ENCODE measurements at places on chromosomes 7 and 10.

DNA sequence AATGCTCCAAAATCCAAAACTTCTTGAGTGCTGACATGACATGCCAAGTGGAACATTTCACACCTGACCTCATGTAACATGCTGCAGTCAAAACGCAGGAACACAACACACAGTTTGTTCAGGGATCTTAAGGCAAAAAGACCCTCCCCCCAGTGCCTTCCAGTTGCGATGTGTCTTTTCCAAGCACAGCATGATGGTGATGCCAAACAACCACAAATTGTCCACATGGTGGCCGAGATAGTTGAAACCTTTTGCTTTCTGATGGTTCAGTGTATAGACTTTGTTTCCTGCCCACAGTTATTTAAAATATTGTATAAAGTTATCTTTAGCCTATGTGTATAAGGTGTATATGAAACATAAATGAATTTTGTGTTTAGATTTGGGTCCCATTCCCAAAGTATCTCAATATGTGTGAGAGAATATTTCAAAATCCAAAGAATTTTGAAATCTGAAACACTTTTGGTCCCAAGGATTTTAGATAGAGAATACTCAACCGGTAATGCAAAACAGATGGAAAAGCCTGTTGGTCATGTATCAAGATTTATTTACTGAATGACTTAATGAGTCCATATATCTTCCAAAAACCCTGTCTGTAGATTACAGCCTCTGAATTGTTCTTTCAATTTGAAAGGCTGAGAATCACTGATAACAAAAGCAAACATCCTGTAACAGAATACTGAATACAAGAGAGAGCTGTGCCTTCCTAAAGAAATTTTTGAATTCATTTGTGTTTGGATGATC lies 93.4 kb upstream of the OIT3 start:
- no peak for DNase-seq

DNA sequence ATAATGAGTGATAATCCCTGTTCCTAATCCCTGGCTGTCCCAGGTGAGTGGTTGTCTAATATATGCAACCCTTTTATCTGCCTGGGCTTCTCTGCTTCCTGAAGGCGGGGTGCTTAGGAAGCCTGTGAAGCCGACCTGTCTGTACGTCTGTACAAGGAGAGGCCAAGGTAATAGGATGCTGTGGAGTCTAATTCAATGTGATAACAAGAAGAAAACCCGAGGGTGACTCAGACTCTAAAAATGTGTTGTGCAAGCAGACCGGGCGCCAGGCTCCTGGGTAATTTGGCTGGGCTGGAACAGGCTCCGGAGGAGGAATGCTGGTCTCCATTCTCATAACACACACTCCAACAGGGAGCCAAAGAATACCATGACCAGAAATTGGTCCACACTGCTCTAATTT lies 43.6 kb downstream of the THNSL1 start:
- no peak for DNase-seq

DNA sequence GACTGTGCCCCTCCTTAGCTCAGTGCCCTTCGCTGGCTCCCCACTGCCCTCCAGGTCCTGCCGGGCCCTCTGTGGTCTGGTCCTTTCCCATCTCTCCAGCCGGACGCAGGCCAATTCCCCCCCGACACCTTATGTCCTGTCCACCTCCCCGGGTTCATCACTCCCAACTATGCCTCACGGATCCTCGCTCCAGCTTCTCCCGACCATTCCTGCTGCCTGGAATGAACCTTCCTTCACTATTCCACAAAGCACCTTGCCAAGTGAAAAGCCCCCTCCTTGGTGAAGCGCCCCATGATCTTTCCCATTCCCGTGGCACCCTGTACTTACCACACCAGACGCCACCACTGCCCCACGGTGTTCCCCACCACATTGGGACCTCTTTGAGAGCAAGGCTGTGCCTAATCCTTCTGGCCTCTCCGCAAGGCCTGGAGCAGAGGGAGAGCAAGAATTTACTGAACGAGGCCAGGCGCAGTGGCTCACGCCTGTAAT lies 47.2 kb downstream of the TMEM270 start:
- DNase-seq, result no peak

- no peak for DNase-seq
Measured at GRCh38 chr7:30395676-30396075, 82.9 kb downstream of the NOD1 start.

DNA sequence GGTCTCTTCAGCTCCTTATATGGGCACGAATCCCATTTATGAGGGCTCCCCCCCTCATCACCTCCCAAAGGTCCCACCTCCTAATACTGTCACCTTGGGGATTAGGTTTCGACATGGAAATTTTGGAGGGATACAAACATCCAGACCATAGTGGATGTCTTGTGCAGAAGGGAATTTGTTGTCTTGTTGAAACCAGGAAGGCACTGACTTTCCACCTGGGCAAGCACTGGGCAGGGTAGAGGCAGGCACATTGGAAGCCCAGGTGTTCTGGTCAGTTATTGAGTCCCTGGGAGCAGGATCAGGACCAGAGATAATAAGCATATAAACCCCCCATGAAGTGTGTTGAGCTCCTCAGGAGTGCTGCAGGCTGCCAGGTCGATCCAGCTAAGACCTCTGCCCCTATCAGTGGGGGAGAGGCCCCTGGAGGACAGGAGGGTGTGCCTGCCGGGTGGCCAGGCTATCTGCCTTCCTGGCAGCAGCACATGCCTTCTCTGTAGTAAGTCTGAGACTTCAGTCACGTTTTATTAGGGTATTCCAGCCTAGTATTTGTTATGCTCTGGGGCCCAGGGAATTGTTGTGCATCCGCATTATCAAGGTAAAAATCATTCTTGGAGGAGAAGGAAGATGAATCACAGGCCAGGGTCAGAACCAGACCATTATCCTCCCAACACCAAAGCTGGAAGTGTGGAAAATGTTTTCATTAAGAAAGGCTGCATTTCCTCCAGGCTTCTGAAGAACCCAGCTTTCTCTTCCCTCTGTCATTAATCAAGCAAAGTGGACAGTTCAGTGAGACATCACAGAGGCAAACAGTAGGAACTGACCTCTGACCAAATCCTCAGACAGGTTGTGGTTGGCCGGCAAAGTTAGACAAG lies 503.1 kb downstream of the GRID1 start:
- DNase-seq, result no peak

- DNase-seq, result no peak
Measured at GRCh38 chr10:14696821-14697220, 77.9 kb downstream of the FAM107B start.

DNA sequence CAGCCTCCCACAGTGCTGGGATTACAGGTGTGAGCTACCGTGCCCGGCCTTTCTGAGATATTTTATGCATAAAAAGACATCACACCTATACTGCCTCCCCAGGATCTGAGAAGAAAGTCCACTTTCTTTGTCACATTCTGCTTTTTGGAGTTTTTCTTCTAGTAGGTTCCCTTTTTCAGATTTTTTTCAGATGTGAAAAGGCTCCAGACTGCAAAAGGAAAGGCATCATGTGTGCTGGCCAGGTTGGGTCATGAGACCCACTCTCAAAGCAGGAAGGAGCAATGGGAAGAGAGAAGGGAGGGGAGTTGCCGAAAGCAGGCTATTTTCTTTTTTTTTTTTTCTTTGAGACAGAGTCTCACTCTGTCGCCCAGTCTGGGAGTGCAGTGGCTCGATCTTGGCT lies 10.8 kb downstream of the BLVRA start:
- DNase-seq, result no peak

GRCh38 chr10:105615715-105616365 lies 974.8 kb downstream of the SORCS3 start:
- DNase-seq, result no peak

DNA sequence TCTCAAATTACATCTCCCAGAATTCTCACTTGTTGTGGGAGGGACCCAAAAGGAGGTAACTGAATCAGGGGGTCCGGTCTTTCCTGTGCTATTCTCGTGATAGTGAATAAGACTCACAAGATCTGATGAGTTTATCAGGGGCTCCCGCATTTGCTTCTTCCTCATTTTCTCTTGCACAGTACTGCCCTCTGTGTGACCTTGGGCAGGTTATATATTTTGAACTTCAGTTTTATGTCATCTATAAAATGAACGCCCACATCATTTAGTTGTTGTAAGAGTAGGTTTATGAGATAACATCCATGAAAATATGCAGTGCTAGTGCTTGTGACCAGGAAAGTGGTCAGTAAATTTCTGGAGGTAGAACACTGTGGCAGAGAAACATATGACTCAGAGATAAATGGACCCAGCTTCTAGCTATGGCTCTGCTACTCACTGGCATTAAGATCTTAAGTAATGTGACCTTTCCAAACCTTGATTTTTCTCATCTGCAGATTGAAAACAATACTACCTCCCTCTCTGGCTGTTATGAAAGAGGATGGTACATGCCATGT lies 44.3 kb downstream of the SCRN1 start:
- DNase-seq, result no peak

GRCh38 chr10:61628151-61628874 lies 34.4 kb upstream of the CABCOCO1 start:
- no peak for DNase-seq

GRCh38 chr10:103597003-103597402 lies 103.5 kb downstream of the NEURL1 start:
- DNase-seq, result no peak

- no peak for DNase-seq
Measured at GRCh38 chr10:49539320-49539885, 482 bp upstream of the ERCC6 start.

DNA sequence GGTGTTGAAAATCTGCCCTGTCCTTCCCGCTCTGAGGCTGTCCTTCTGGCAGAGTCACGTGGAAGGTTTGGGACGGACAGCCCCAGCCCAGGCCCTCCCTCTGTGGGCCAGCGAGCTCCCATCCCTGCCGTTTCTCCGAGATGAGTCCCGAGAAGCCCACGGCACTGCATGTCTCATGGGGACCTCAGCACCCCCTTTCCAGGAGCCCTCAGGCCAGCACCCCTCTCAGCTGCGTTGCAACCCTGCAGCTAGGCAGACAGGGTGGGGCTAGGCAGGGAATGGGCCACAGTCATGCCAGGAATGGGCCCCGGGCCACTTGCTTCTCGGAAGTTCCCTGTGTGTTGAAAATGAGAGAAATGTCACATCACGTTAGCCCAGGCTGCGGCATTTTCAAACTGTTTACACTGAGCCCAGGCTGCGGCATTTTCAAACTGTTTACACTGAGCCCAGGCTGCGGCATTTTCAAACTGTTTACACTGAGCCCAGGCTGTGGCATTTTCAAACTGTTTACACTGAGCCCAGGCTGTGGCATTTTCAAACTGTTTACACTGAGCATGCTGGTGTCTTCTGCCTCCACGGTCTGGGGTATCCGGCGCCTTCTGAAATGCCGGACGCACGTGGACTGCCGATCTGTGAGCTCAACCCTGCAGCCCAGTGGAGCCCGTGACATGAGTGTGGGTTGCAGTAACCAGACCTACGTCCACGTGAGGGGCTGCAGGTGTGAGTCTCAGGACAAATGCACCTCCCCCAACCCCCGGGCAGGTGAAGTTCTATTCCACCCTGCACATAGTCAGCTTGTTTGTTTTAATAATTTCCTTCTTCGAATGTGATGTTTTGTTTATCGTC lies 42.6 kb downstream of the FAM20C start:
- DNase-seq, result no peak

- DNase-seq, result no peak
Measured at GRCh38 chr10:28939281-28940157, 262.2 kb downstream of the BAMBI start.

DNA sequence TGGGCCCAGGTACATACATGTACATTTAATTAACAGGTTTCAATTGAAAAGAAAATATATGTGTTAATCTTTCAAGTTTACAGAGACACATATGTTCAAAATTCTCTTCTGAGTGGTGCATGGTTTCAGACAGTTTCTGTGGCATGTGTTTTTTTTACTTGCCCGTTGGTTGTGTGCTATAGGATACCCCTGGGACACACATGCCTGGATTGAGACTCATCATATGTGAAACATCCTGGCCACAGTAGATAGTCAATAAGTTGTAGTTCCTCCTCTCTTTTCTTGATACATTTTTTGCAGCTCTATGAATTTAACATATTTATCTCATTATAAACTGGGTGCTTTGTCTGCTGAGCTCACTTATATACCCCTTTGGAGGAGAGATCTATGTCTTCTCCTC lies 207.8 kb upstream of the CTBP2 start:
- DNase-seq, result no peak

GRCh38 chr7:47282790-47283496 lies 299.0 kb downstream of the TNS3 start:
- DNase-seq, result no peak

DNA sequence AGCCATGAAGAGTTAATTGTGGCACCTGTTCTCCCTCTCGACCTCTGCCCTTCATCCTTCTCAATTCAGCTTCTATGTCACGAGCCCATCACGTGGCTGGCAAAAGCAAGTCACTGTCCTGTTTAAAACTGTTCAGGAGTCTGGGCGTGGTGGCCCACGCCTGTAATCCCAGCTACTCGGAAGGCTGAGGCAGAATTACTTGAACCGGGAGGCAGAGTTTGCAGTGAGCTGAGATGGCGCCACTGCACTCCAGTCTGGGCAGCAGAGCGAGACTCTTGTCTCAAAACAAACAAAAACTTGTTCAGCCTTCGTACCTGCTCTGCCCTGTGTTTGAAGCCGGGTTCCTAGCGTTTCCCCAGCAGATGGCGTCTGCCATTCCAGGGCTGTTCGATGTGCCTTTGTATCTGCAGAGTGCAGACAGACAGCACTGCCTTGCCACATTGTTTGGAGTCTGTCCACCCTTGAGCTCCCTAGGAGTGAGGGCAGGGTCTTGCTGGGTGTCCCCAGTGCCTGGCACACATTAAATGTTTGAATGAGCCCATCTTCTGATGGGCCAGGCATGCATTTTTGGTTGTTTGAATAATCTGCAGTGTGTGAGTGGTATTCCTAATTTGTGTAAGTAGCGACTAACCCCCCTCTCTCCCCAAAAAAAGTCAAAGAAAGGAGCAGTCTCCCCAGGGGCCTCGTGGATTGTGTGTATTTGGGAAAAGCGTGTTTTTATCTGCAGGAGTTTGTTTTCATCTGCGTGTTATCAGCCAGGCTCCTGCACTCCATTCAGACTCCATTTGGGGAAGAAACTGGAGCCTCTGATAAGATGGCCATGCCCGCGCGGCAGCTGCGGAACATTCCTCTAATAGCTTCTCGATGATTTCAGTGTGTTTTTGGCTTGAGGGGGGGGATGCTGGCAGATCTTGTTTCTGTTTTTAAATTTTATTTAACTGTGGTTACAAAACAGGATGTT lies 61.2 kb downstream of the DNAJB6 start:
- DNase-seq, result no peak

GRCh38 chr7:75850235-75850634 lies 28.6 kb upstream of the RHBDD2 start:
- DNase-seq, result no peak

DNA sequence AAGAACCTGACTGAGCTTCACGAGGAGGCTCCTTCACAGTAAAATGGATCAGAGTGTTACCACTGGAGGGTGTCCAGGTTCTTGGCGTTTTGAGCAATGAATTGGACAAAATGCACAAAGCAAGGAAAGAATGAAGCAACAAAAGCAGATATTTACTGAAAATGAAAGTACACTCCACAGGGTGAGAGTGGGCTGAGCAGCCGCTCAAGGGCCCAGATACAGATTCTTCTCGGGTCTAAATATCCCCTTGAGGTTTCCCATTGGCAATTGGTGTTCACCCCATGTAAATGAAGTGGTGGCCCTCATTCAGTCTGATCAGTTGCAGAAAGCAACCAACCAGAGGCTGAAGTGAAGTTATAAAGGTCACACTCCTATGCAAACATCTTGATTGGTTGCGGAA lies 214.7 kb upstream of the SH2B2 start:
- no peak for DNase-seq

All from stimulated activated CD8-positive, alpha-beta memory T cell treated with anti-CD3 and anti-CD28 coated beads, Interleukin-15, amount 100 ng/mL, for 48 hours (primary cell).